CD14-positive monocyte (primary cell): ENCODE measurements at places on chromosomes 16 and 17. TPM values are rescaled to one million over a fixed set of nuclear protein-coding genes. Genes with fewer than 3 reads are reported as not detected.

GRCh38 chr17:68707031-68707430, 105.9 kb upstream of the FAM20A start:
- H3K4me3 ChIP-seq, result no peak overlapping the region
- H3K36me3 ChIP-seq, result no peaks in the 10 kb centered on the region
- H3K27ac ChIP-seq, result no peak overlapping the region
- H3K27me3 ChIP-seq, result no peaks in the 10 kb centered on the region
- H3K4me1 ChIP-seq, result peaks cover 27% of the 10 kb centered on the region
- DNase-seq, result no peak

DNA sequence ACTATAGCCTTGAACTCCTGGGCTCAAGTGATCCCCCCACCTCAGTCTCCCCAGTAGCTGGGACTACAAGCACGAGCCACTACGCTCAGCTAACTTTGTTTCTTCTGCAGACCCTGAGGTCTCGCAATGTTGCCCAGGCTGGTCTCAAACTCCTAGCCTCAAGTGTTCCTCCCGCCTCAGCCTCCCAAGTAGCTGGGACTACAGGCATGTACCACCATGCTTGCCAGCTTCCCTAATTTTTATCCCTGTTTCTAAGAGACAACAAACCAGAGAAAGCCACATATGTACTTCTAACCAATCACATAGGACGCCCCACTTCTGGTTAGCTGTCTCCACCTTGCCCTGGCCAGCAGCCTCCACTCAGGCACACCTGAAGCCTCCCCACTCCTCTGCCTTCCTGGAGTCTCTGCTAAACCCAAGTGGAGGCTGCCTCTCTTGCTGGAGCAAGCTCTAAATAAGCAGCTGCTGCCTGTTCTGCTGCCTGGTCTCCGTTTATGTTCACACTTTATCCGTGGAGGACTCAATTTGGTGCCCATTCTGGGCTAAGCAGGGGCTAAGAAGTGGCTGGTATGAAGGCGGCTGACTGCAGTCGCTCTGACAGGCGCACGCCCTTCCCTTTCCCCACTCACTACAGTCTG, 24.7 kb downstream of the NSMCE1 start:
- no peak overlapping the region for H3K4me3 ChIP-seq
- no peak for DNase-seq
- no peaks in the 10 kb centered on the region for H3K36me3 ChIP-seq

The CTRB2 gene
- polyA plus RNA-seq, result not detected in 2 replicates

The WNT9B gene
- not detected in 2 replicates for polyA plus RNA-seq
